G401 (cell line): ENCODE measurements at places on chromosomes 3 and 15.

- DNase-seq: no peak
Observed at GRCh38 chr15:96183514-96183850, 147.0 kb upstream of the NR2F2 start.

DNA sequence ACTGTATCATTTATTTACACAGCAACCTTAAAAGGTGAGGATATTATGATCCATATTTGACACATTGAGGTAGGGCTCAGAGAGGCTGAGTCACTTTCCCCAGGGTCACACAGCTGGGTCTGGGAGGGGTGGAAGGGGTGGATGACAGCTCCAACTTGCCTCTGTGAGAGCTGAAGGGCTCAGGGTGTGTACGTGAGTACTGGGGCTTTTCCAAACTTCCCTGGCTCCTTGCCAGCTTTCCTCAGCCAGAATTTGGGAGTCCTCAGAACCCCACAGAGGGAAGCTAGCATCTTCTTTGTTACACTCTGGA, 58.3 kb upstream of the SLC6A11 start:
- no peak for DNase-seq

- no peak for DNase-seq
Observed at GRCh38 chr15:51195459-51195858, 100.8 kb upstream of the TNFAIP8L3 start.

- no peak for DNase-seq
Observed at GRCh38 chr3:78834910-78835309, 932.9 kb downstream of the ROBO1 start.

DNA sequence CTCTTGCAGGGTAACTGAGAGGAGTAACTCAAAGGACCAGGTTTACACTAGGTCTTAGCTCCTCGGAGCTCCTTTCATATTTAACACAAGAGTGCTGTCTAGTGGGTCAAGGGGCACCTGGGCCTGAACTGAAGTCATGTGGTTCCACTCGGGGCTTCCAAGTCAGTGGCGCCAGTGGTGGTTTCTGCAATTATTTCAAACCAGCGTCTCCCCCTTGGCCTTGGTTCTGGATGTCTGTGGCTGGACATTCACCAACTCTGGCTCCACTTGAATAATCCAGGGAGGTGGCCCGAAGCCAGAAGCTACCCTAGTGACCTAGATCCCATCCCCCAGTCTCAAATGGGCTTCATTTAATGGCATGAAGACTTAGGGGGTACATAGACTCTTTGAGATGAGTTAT, 144.3 kb upstream of the ADAMTS9 start:
- DNase-seq: peak; percentile 2

DNA sequence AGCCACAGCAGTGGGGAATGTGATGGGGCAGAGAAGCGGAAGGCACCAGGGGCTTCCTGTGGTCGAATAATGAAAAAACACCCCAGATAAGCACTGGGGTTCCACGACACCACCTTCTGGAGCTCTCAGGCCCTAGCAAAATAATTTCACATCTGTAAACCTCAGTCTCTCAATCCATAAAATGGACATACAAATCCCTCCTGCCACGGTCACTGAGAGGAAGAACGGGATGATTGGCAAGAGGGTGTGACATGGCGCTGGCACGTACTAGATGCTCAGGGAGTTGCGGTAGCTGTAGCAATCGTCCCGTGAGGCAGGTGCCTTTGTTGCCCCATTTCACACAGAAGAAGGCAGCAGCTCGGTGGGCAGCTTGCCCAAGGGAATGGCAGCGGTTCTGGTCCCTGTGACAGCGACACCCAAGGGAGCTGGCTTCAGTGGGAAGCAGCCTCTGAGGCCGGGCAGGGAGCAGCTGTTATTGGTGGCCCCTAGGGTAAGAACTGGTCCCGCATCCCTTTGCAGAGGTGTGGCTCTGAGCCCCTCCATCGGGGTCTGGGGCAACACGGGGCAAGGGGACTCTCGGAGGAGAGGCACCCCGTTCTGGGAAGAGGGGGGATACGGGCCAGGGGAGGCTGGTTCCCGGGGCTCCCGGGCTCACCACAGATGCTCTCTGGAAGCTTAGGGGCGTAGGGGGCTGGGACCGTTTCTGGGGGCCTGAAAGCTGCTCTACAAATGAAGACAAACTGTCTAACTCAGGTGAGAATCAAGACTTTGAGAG, 114.0 kb upstream of the ALDH1A3 start:
- DNase-seq: no peak

GRCh38 chr15:51738553-51738952, 1.1 kb upstream of the LYSMD2 start:
- DNase-seq: no peak

DNA sequence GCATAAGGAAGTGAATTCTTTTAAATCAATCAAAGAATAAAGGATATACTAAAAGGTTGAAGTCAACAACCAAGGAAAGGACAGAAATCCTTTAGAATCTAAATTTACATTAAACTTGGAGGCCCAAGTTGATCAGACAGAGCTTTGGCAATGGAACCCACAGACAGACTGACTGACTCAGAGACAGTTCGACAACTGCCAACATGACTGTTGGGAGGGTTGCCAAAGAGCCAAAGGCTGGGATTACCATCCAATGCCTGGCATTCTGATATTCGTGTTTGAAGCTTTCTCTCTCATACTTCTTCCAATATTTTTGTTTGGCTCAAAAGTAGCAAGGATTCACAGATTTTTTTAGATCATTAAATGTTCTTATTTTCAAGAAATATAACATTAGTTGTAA, 406.1 kb downstream of the PLCL2 start:
- DNase-seq: no peak

DNA sequence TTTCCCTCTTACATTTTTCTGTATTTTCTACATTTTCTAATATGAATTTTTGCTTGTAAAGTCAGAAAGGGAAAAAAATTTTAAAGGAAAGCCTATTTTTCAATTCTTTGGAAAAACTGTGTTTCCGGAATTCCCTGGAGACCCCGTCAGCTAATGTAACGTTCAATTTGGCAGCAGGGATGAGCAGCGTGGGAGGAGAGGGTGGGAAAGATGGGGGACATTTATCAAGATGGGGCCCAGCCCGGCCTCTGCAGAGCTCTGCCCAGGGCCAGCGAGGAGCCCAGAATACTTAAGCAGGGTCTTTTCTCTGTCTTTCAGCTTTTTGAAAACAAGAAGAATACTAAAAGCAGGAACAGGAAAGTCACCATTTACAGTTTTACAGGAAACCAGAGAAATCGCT, 129.0 kb downstream of the LRRK1 start:
- no peak for DNase-seq

DNA sequence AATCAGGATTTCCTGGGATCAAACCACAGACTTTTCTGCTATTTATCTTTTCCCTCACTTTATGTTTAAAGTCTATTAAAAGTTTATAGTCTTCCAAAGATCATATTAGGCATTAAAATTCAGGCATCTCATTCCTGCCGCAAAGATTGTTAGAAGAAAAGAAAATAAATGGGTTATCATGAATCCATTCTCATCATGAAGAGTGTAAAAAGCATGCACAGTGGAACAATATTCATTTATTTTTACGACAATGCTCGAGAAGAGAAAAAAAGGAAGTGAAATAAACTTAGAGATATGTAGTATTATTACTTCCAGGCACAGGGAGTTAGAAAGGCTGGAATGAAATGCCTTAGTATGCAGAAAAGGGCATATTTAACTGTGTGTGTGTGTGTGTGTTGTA, 213.7 kb upstream of the PLSCR5 start:
- peak; percentile 23 for DNase-seq

- DNase-seq: peak; percentile 50
Observed at GRCh38 chr3:11600501-11601282, 43.0 kb downstream of the VGLL4 start.

GRCh38 chr3:174120997-174121396, 723.5 kb downstream of the NLGN1 start:
- DNase-seq: no peak

GRCh38 chr3:192847941-192848340, 69.7 kb downstream of the MB21D2 start:
- DNase-seq: no peak

DNA sequence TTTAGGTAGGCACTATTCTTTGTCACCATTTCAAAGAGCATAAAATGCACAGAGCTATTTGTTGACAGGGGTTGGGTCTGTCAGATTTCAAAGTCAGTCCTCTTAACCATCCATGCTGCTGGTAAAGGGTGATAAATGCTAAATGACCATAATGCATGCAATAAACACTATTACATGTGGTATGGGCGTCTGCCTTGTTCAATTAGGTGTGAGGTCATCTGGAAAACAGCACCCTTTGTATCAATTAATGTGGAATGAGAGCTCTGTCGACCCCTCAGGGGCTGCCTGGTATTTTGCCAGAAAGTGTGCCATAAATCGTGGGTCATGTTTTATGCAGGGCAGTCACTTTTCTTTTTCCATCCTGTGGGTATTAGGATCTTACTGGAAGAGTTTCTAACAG, 235.6 kb downstream of the SV2B start:
- no peak for DNase-seq

DNA sequence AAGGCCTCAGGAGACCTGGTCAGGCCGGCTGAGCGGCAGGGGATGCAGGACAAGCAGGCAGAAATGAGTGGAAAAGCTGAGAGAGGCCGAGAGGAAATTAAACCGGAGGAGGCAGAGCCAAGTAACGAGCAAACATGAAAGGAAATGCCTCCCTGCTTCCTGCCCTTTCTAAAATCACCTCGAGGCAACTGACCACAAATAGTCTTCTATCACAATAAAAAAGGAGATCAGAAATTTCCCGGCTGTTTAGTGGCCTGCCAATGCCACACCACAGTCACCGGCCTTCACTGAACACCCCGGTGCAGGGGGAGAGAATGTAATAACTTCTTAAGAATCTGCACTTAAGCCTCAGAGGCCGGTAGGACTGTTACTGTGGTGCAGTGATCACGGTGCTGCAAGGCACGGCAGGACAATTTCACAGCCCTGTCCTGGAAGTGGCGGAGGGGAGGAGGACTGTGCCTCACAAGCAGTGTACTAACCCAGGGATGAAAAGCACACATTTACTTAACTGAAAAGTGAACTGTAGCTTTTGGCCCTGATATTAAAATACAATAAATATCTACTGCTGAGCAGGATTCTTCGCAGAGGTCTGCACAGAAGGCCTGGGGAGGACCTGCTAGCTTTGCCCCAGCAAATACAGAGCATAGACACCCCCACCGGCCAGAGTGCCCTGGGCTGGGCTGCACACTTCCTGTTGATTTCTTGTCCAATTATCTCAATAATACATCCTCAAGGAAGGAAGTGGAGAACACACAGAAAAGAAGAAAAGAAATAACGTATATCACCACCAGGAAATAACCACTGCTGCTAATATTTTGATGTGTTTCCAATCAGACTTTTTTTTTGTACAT, 183.5 kb upstream of the NSMCE3 start:
- DNase-seq: no peak

- peak; percentile 59 for DNase-seq
Observed at GRCh38 chr3:173911446-173911845, 513.9 kb downstream of the NLGN1 start.

DNA sequence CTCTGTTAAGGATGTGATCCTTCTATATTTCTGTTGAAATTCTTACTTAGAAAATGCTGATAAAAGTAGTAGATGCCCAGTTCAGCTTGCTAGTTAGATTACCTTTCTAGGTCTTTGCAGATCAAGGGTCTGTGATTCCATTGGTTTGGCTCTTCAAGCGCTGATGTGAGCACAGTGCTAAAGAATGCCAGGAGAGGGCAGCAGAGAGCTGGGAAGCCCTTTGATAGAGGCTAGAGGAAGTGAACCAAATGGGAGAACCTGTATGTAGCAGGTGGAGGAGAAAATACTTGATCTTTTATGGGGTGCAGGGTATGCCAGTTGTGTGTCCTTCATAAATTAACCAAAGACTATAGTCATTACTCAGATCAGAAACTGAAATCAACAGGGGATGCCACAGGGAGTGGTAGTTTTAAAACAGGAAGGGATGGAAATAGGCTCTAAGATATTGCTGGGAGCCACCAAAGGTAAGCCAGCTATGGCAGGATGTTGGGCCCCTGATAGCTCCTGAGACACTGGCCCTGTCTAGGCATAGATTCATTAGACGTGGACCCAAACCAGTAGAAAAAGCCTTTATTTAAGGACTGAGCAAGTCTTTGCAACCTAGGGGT, 677.4 kb downstream of the SQOR start:
- DNase-seq: peak; percentile 82

DNA sequence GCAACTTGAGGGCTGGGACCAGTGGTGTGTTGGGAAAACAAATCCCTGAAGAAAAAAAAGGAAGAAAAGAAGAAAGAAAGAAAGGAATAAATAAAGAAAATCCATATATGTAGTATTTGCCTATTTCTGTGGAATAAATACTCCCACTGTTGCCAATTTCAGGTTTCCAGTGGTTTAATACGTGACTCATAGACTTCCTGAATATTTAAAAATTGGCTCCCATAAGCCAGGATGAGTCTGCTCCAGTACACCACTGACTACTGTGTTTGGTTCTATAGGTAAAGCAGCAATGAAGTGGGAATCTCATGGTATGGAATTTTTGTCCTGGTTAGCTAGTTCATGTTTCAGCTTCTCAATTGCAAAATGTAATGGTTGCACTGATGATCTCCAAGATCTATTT, 31.6 kb downstream of the PYDC2 start:
- no peak for DNase-seq

DNA sequence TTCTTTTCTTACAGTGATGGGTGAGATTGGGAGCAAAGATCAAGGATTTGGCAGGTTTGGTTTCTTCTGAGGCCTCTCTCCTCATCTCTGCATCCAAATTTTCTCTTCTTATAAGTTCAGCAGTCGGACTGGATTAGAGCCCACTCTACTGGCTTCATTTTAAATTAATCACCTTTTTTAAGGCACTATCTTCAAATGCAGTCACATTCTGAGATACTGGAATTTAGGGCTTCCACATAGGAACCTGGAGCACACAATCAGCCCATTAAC, 56.5 kb upstream of the PLSCR4 start:
- no peak for DNase-seq

DNA sequence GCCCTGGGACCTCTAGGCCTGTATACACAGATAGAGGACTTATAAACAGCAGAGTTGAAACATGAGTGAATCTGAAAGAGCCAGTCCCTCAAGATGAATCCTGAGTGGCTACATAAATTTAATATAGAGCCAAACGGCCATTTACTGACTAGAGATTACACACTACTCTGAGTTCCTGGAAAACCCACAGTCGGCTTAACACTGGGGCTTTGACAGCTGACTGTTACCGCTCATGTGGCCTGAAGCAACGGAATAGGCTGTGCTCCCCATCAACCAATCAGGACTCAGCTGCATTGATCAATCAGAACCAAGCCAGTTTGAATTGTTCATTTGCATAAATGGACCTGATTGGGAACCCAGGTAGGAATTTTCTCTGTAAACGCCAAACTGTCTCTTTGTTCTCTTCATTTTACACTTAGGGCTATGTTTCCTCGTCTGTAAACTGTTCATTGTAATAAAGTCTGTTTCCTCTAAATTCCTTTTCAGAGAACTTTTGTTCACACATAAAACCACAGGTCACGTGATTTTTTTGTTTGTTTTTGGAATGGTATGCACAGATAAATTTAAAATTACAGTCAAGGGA, 40.5 kb downstream of the CCNL1 start:
- no peak for DNase-seq

DNA sequence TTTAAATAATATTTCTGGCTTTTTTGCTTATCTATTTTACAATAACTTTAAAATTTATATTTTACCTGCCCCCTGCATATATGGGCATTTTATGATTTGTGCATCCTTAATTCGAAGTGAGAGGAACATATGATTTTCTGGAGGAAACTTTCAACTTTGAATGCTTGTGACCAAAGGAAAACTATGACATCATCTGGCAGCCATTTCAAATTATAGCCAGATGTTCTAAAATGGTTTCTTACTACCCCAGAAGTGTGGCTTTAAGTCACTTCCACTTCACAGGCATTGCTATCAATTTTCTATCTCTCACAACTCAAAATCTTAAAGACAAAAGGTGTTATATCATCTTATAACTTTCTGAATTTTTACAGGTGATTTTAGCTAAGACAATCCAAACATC, 508.8 kb downstream of the RBMS3 start:
- DNase-seq: no peak
